GM12878 (cell line): ENCODE measurements at places on chromosomes 16 and 17. TPM values are rescaled to one million over a fixed set of nuclear protein-coding genes. Genes with fewer than 3 reads are reported as not detected.

Gene NLE1
- 33.5 and 39.1 TPM in 2 replicates for total RNA-seq

Gene MYH1
- total RNA-seq: not detected in 2 replicates

Gene ENPP7
- 0.21 and 0.41 TPM in 2 replicates for total RNA-seq

Gene PIPOX
- 1.1 and 1.7 TPM in 2 replicates for total RNA-seq

DNA sequence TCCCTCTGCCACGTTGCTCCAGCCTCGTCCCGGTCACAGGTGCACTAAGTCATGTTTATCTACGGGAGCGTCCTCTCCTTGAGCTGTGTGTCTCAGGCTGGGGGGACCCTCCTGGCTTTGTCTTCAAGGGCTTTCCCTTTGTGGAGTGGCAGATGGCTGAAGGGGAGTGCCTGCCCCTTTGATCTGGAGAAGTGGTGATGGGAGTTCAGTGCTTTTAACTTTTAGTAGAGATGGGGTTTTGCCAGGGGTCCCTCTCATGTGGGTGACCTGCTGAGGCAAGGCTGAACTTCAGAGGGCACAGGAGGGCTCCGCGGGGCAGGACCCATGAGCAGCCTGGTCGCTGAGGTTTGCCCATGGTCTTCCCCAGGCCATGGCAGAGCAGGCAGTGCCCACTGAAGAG is 73.1 kb upstream of the CDC42EP4 start:
- H3K27ac ChIP-seq: no peak overlapping the region
- no peaks in the 10 kb centered on the region for H3K36me3 ChIP-seq
- H3K27me3 ChIP-seq: no peaks in the 10 kb centered on the region
- H3K4me3 ChIP-seq: no peak overlapping the region
- H3K4me1 ChIP-seq: no peaks in the 10 kb centered on the region

DNA sequence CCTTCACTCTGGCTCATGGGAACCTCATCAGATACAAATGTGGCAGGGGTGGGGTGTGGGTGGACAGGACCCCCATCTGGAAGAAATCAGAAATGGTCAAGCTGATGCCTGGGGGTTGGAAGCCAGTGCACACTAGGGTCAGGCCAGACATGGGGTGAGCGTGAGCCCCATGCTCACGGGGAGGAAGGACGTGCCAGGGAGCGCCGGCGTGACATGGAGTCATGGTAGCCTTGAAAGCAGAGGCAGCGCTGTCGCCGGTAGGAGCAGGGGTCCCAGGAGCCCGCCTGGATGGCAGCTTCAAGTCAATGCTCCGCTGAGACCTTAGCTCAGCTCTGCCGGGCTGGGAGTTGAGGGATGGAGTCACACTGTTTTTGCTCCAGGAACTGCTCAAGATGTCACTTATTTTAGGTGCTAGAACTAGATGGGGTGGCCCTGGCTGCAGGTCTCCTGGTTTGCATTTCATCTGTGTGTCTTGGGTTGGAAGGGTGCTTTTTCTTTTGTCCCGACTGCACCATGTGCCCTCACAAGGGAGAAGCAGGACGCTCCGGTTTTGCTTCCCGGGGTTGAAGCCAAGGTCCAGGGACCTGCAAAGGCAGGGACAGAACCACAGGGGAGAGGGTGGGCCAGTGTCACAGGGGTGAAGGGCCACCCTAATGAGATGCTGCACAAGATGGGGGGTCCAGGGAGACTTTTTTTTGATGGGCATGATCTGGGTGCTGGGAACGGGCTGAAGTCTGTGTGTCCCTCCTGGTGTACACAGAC is 51.4 kb downstream of the USP22 start:
- DNase-seq: no peak
- no peaks in the 10 kb centered on the region for H3K4me1 ChIP-seq
- H3K27me3 ChIP-seq: no peaks in the 10 kb centered on the region; the same call in 1 of the 2 replicates
- H3K4me3 ChIP-seq: no peak overlapping the region
- no peak overlapping the region for H3K27ac ChIP-seq
- H3K36me3 ChIP-seq: no peaks in the 10 kb centered on the region

DNA sequence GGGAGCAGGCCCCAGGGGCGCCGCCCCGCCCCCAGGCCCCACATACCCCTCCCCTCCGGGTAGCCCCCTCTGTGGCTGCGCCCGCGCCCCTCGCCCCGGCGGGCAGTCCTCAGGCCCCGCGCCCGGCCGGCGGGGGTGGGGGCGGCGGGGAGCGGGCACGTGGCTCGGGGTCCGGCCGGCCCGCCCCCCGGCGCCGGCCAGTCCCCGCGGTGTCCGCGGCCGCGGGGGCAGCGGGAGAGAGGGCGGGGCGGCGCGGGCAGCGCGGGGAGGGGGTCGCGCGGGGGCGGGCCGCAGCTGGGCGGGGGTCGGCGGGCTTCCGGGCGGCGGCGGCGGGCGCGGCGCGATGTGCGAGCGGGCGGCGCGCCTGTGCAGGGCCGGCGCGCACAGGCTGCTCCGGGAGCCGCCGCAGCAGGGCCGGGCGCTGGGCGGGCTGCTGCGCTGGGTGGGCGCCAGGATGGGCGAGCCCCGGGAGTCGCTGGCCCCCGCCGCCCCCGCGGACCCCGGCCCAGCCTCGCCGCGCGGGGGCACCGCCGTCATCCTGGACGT is 335 bp downstream of the NECAB2 start:
- no peaks in the 10 kb centered on the region for H3K36me3 ChIP-seq
- no peak for DNase-seq
- H3K4me3 ChIP-seq: no peak overlapping the region
- no peak overlapping the region for H3K27ac ChIP-seq

DNA sequence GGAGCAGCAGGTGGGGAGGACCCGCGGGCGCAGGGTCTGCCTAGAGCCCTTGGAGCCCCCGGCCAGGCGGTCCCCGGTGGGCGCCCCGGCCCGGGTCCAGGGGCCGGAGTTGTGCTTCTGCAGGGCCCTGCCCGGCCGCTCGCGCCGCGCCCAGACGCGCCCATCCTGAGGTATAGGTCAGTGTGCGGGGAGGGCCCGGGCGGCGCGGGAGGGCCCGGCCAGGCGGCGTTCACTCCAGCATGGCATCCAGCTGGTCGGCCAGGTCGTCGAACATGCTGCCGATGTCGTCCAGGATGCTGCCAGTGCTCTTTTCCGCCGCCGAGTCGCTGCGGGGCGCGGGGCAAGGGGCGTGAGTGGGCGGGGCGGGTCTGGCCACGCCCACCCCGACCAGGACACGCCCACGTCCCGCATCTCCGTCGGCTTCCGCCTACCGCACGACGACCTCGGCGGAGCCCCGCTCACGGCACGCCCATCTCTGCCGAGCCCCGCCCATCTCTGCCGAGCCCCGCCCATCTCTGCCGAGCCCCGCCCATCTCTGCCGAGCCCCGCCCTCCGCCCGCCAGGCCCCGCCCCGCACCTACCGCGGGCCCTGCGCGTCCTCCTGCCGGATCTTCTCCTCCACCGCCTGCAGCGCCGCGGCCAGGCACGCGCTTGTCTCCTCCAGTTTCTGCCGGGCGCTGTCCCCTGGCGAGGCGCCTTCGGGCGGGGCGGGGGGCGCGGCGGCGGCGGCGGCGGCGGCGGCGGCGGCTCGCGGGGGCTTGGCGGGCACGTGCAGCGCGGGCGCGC is 17.9 kb downstream of the CASKIN1 start:
- H3K4me3 ChIP-seq: no peak overlapping the region
- peaks cover 6% of the 10 kb centered on the region for H3K36me3 ChIP-seq
- H3K27ac ChIP-seq: no peak overlapping the region
- DNase-seq: no peak
- H3K27me3 ChIP-seq: no peaks in the 10 kb centered on the region

DNA sequence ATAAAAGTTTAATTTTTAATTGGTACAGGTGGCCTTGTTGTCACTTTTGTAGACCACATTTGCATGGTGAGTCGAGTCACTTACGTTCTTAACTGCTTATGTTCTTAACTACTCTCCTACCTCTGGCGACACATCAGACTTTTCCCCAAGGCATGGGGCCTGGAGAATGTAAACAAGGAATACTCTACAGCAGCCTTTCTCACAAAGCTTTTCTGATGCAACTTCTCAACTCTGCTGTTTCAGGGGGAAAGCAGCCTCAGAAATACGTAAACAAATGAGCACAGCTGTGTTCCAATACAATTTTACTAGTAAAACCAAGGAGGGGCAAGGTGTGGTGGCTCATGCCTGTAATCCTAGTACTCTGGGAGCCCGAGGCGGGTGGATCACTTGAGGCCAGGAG is 6.9 kb downstream of the KARS1 start:
- peaks cover 42% of the 10 kb centered on the region for H3K36me3 ChIP-seq
- H3K27ac ChIP-seq: no peak overlapping the region
- H3K4me3 ChIP-seq: no peak overlapping the region
- no peak for DNase-seq
- no peaks in the 10 kb centered on the region; the same call in 1 of the 2 replicates for H3K27me3 ChIP-seq
- H3K4me1 ChIP-seq: peaks cover 15% of the 10 kb centered on the region

DNA sequence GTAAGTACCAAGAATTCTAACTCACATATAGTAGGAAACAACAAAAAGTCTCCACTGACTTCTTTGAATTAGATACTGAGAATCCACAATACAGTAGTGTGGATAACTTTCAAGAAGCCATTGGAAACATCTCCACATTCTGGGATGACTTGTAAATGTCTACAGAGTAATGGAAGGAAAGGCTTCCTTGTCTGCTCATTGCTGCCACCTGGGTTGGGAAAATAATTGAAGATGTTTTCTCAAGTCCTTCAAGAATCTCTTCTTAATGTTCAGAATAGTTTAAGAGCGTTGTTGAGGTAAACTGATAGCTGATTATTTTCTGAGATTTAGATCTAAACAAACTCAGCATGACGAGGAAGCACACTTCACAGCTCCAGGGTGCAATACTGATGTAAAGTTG is 14.0 kb downstream of the CPSF4L start:
- no peaks in the 10 kb centered on the region for H3K4me1 ChIP-seq
- no peak for DNase-seq
- H3K27me3 ChIP-seq: no peaks in the 10 kb centered on the region
- no peaks in the 10 kb centered on the region; the same call in 1 of the 2 replicates for H3K36me3 ChIP-seq

GRCh38 chr16:1494129-1494640 is 1.0 kb downstream of the TELO2 start:
- no peaks in the 10 kb centered on the region for H3K27me3 ChIP-seq
- peak overlapping the region; percentile 95 for H3K4me3 ChIP-seq
